Activated CD4-positive, alpha-beta T cell treated with anti-CD3 and anti-CD28 coated beads, Interleukin-2, amount 50 U/mL, for 1 hour (primary cell): ENCODE measurements at places on chromosomes 3 and 15.

DNA sequence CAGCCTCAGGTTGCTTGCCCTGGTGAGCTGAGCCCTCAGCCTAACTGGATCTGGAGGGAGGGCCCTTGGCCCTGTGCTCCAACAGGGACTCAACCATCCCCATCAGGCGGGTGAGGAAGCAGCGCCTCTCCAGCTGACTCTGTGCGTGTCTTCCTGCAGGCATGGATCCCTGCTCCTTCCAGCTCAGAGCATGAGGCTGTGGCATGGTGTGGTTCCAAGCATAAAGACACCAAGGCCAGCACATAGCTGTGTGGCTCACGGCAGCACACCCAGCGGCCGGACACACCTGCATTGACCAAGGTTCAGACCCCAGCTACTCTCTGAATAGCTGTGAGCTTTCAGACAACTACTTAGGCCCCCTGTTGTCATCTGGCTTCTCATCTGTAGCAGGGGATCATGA lies 131.0 kb upstream of the PLXNA1 start:
- no peak for DNase-seq

DNA sequence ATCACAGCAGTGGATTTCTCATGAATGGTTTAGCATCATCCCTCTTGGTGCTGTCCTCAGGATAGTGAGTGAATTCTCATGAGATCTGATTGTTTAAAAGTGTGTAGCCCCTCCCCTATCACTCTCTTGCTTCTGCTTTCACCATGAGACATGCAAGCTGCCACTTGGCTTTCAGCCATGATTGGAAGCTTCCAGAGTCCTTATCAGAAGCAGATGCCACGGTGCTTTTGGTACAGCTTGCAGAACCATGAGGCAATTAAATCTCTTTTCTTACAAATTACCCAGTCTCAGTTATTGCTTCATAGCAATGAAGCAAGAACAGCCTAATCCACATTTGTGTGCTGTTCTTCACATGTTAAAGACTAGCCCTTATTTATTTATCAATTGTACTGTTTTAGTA lies 495.2 kb upstream of the EPHA6 start:
- no peak for DNase-seq

DNA sequence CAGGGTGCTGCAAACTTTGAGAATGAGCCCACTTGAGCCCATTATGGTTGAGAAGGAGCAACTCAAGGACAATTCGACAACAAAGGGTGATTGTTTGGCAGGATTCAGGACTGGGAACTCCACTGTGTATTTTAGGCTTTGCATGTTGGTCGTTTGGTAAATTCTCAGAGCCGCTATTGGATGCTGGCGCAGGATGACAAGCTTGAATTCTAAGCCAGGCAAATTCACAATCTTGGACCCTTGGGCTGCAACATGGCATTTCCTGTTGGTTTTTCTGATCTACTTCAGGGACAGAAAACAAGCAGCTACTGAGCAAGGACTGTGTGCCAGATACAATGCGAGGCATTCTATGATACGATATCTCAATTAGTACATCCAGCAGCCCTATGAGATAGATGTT lies 82.8 kb downstream of the RYR3 start:
- no peak for DNase-seq

GRCh38 chr3:125395091-125395490 lies 20.0 kb upstream of the ZNF148 start:
- no peak for DNase-seq

DNA sequence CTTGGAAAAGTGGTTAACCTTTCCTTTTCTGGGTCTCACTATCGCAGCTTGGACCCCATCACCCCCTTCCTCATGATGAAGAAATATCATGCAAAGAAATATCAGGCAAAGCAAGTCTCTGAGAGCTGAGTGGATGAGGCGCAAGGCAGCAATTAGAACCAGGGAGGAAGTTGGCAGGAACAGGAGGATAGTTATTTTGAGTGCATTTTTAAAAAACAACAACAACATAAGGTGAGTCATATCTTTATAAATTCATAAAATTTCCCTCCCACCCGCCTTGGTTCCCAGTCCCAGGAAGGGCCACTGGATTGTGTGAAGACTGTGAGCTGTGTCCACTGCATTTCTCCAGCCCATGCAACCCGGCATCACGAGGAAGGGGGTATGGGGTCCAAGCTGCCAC lies 316.9 kb upstream of the TLE3 start:
- no peak for DNase-seq

DNA sequence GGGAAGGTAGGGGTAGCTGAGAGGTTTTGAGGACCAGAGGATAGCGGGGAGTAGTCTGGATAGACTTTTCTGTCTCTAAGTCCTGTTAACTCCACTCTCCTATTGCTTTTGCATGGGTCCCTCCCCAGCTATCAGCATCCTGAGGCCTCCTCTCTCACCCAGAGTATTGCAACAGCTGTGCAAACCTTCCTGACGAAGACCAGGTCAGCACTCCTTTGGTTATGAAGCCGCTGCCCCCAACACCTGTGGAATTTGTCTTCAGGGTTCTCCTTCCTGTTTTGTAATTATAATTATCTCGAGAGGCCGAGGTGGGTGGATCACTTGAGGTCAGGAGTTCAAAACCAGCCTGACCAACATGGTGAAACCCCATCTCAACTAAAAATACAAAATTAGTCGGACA lies 24.8 kb downstream of the TYRO3 start:
- no peak for DNase-seq

DNA sequence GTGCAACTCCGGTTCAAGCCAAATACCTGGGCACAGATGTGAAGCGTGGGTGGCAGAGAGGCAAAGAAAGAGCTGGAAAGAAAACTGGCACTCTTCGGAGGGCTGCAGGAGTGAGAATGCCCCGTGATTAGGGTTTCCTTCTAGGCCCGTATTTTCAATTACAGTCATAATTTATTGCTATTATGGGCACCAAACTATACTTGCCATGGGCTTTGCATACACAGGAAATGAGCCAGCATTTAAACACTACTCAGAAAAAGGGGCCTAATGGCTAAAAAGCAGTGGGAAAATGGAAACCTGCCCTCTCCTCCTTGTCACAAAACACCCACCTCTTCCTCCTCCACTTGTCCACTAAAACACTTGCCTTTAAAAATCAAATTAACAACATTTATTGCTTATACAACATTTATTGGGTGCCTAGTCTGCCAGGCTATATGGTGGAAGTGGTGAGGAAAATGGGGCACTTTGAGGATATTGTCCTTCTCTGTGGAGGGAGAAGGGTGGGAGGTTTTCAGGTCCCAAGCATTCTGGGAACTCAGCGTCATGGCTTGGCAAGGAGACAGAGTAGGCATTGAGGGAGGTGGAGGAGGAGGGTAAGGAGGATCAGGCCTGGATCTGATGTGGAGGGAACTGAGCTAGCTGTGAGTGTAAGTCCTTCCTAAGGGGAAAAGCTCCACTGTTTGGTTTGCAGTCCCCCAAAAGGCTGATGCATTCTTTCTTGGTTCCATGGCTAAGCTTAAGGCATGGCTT lies 160.9 kb downstream of the SLCO3A1 start:
- no peak for DNase-seq

- DNase-seq: no peak
Measured at GRCh38 chr3:151430821-151431484, 29.9 kb downstream of the IGSF10 start.

DNA sequence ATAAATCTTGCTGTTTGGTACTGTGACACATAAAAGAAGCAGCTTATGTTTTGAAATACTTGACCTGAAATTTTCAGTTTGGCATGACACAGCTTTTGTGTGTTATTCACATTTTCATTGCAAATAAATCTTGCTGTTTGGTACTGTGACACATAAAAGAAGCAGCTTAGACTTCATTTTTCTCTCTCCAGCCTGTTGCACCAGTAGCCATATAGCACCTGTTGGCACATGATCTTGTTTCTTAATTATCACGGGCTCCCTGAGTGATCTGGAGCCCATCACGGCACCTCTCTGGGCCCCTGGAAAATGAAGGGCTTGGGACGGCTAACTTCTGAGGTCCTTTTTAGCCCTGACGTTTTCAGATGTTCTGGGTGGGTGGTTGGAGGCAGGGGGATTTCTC lies 77.4 kb upstream of the SLCO3A1 start:
- DNase-seq: no peak

GRCh38 chr3:16554126-16554525 lies 40.6 kb upstream of the RFTN1 start:
- DNase-seq: no peak

DNA sequence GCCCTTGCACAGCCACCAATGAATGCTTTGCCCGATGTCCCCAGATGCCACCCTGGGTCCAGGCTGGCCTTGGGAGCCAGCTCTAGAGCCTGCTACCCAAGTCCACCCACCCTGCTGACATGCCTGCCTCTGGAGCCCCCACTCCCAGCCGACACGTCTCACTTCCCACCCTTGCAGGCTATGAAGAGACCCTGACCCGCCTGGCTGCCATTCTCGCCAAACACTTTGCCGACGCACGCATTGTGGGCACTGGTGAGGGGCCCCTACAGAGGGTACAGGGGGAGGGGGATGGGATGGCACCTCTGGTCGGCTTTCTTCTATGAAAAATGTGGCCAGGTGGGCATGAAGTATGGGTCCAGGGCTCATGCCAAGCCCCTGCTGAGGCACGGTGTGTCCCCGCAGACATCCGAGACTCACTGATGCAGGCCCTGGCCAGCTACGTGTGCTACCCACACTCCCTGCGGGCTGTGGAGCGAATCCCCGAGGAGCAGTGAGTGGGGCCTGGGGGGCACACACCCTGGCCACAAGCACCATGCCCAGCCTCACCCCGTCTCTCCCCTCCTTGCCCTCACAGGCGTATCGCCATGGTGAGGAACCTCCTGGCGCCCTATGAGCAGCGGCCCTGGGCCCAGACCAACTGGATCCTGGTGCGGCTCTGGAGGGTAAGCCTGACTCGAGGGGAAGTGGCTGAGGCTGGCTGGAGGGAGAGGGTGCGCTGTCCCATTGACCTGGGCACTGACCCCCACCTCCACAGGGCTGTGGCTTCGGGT lies 6.0 kb downstream of the AMIGO3 start:
- DNase-seq: no peak

GRCh38 chr15:57668016-57668415 lies 38.5 kb upstream of the POLR2M start:
- DNase-seq: no peak

DNA sequence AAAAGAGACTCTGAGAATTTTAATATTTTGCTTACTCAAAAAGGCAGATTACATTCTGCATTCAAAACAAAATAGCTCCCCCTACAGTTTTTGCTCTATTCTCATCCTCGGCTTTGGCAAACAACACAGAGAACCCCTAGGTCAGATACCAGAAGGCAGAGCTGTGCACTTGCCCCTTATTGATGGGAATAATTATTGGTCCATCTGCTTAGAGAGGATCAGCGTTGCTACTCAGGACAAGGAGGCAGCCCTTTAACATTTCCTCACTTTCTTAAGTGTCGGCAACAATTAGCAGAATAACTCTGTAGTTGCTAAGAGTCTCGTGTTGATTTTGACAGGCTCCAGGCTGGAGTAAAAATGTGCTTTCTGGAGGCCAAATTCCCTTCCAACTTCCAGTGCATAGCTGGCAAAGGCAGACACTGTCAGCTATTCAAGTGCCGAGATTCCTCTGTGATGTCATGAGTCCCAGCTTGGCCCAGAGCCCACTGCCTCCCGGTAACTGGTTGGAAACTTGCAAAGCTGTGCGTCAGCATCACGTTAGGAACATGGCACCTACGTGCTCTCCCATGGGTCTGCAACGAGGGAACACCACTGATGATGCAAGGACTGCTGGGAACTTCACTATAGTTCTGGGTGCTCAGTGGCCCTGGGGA lies 482.7 kb upstream of the ADAMTS9 start:
- no peak for DNase-seq

GRCh38 chr3:191372122-191372521 lies 41.8 kb upstream of the UTS2B start:
- DNase-seq: no peak

DNA sequence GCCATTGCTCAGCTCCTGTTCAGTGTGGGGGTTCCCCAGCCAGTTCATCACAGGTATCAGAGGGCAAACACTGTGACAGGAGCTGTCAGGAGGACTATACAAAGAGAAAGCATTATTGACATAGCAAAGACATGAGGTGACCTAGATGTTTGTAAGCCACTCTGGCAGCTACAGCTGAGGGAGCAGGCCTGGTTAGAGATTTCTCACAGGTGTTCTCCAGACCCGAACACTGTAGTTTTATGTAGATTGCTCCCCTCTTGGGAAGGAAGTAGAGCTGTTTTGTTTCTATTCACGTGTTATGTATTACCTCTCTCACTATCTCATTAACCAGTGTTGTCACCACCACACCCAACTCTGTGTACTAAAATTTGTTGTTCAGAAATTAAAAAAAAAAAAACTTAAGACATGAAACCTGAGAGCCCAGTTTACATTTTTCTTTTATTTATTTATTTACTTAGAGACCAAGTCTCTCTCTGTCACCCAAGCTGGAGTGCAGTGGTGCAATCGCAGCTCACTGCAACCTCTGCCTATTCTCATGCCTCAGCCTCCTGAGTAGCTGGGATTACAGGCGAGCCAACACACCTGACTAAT lies 123.7 kb downstream of the RBPMS2 start:
- DNase-seq: peak; percentile 39

DNA sequence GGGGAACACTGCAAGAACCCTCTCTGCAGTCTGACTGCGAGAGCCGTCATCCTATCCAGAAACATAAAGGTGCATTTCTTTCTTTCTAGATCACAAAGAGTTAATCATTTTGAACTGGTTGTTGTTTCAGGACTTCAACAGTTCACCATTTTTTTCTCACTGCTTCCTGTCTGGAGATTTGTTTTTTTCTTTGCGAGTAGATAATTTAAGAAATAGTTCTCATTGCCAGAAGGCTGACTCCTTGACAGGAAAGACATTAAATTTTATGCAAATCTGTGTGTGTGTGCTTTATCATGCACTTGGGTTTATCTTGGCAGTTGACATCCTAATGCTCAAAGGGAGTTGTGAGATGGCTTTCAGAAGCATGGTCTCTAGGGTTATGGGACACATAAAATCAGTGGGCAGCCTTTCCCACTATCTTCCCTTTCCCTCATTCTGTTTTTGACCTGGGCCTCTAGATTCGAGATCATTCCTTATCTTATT lies 123.5 kb upstream of the TBL1XR1 start:
- no peak for DNase-seq

- DNase-seq: no peak
Measured at GRCh38 chr3:48756640-48757039, 39.6 kb upstream of the IP6K2 start.

DNA sequence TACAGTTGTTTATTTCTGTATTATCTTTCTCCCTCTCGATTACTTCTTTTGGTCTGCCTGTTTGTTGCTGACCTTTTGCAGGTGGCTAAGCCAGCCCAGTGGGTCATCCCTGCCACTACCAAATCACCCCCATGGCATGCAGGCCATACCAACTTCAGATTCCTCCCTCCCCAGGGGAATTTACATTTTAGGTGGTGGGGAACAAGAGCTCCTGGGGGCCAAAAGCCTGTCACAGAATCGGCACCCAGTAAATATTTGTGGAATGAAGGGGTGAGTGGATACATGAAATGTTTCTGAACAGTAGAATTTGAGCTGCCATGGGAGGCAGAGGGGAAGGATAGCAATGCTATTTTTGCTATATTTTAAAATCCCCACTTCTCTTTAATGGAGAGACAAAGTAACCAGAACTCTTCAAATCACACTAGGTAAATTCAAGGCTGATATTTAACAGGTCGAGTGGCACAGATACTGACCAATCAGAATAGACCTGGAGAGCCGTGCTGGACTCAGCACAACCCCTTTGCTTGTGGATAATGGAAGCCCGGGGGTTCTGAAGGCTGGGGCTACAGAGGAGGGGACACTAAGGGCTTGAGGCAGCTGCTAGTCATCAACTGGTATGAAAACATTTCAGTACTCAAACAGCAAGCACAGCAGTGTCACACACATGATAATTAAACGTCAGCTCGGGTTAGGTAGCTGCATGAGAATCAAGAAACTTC lies 54.3 kb upstream of the SMAD3 start:
- DNase-seq: no peak
